ENCODE measurements at places on chromosomes 3 and 15. TPM values are rescaled to one million over a fixed set of nuclear protein-coding genes. Genes with fewer than 3 reads are reported as not detected.

The IQCF5 gene
- not detected for polyA plus RNA-seq

The GLDN gene
- polyA plus RNA-seq: 6.2 TPM

The MYH15 gene
- 0.06 TPM for polyA plus RNA-seq

The KPNA4 gene
- polyA plus RNA-seq: 15.1 TPM

The ADAMTSL3 gene
- polyA plus RNA-seq: 0.85 TPM

The CAMK2N2 gene
- 0.03 TPM for polyA plus RNA-seq

The ATP10A gene
- polyA plus RNA-seq: 5.6 TPM

The C3orf52 gene
- 6.5 TPM for polyA plus RNA-seq

The CCR3 gene
- polyA plus RNA-seq: not detected

The SQOR gene
- polyA plus RNA-seq: 157 TPM

The ADIPOQ gene
- polyA plus RNA-seq: 0.01 TPM

The KBTBD13 gene
- polyA plus RNA-seq: 0.04 TPM

The CSPG5 gene
- 7.7 TPM for polyA plus RNA-seq

The PXYLP1 gene
- polyA plus RNA-seq: 6.3 TPM

The SOX2 gene
- 5.8 TPM for polyA plus RNA-seq

The WDR93 gene
- 0.95 TPM for polyA plus RNA-seq

The ZBED2 gene
- polyA plus RNA-seq: 8.0 TPM

The ARPP21 gene
- polyA plus RNA-seq: not detected

The PLCH1 gene
- 4.1 TPM for polyA plus RNA-seq

The FBXW12 gene
- polyA plus RNA-seq: not detected

The SOX14 gene
- not detected for polyA plus RNA-seq

The GOLGA8S gene
- 0.05 TPM for polyA plus RNA-seq

The BDH1 gene
- 14.3 TPM for polyA plus RNA-seq

The A4GNT gene
- 0.06 TPM for polyA plus RNA-seq

The EFHB gene
- polyA plus RNA-seq: 1.4 TPM

The EDC3 gene
- 17.0 TPM for polyA plus RNA-seq

The HHLA2 gene
- polyA plus RNA-seq: 2.2 TPM

The MYEF2 gene
- polyA plus RNA-seq: 7.4 TPM

The LXN gene
- polyA plus RNA-seq: 31.2 TPM

The LRRC31 gene
- 0.08 TPM for polyA plus RNA-seq

The CAPN3 gene
- 12.1 TPM for polyA plus RNA-seq

The KLHL6 gene
- 12.7 TPM for polyA plus RNA-seq

The DAZL gene
- not detected for polyA plus RNA-seq

The GABRA5 gene
- not detected for polyA plus RNA-seq
